ENCODE measurements at places on chromosomes 16 and 17.

- DNase-seq = no peak
Measured at GRCh38 chr17:74099442-74100340, 103.8 kb upstream of the RPL38 start.

DNA sequence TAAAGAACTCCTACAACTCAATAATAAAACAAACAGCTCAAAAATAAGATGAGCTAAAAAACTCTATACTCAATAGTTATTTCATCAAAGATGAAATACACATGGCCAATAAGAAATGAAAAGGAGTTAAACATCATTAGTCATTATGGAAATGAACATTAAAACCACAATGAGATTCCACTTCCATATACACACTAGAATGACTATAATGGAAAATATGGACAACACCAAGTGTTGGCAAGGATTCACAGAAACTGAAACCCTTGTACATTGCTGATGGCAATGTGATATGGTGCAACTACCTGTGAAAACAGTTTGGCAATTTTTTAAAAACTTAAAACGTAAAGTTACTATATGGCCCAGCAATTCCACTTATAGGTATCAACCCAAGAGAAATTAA lies 91.4 kb downstream of the GRIN2A start:
- DNase-seq = no peak

GRCh38 chr16:12920739-12921138 lies 19.3 kb downstream of the SHISA9 start:
- no peak for DNase-seq

DNA sequence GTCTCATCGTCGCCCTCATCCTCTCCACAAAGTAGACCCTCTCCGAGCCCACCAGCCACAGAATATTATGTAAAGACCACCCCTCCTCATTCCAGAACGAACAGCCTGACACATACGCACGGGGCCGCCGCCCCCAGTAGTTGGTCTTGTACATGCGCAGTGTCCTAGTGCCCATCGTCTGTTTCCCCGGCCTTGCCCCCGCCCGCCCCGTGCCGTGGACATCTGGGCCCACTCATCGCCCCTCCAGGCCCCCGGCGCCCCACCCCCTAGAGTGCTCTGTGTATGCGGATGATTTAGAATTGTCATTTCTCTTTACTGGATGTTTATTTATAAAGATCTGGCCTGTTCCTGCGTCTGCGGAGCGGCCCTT lies 475 bp upstream of the AMDHD2 start:
- DNase-seq = no peak

DNA sequence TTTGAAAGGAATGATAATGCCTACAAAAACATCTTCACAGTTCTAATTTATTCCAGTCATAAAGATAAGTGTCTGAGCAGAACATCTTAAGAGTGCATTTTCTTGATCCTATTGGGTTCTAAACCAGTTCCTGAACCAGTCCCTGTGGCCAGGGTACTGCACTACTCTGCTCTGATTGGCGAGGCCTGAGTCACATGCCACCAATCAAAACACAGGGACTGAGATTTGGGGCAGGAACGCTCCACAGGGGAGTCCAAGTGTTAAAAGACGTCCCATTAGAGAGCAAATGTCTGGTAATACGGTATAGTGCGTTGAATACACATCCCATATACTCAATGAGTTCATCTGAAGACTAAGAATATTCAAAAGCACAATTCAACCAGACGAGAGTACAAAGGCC lies 3.0 kb upstream of the NUP93 start:
- DNase-seq = no peak

- no peak for DNase-seq
Measured at GRCh38 chr17:18851201-18851600, 6.7 kb upstream of the PRPSAP2 start.

DNA sequence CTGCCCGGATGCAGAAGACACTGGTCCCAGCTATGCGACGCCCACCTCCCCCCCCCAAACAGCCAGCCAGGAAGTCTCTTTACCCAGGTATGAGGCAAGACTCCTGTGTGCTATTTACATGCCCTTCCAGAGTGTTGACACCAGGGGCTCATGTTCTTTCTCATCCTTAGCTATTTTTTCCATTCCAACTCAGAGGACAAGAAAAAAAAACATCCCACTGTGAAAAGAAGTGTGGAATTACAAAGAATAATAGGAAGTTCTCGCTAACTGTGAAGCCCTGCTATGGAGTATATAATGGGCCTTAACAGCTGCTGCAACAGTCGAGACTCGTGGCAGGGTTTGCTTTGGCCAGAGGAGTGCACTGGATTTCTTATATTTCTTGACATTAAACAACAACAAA lies 584.9 kb downstream of the CDH13 start:
- no peak for DNase-seq

DNA sequence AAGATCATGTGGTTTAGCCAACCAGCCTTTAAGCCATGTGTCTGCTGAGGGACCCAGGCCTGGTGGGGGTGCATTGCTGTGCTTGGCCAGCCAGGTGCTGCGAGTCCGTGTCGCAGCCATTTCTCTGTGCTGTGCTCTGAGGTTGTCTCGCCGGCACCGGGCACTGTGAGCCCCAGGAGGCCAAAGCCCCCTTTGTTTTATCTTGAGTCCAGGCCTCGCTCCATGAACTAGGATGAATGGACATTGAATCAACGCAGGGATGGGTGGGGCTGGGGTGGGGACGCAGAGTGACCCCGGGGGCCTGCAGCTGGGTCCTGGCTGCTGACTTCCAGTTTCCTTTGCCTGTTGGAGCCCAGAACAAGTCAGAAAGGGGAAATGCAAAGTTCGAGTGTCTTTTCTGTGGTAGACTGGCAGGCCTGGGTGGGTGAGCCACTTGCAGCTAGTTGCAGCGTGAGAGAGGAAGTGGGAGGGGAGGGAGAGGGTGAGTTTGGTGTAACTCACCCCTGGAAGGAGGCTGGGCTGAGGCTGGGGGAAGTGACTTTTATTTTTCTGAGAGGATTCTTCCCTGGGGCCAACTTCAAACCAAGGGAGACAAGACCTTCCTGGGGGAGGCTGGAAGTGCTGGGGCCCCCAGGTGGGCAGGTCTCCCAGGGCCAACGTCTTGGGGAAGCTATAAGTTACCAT lies 324.7 kb downstream of the SEC14L1 start:
- peak; percentile 87 for DNase-seq

- DNase-seq = no peak
Measured at GRCh38 chr16:12341966-12342365, 365.4 kb downstream of the SNX29 start.

- DNase-seq = no peak
Measured at GRCh38 chr17:79776376-79777119, 1.4 kb upstream of the CBX2 start.

DNA sequence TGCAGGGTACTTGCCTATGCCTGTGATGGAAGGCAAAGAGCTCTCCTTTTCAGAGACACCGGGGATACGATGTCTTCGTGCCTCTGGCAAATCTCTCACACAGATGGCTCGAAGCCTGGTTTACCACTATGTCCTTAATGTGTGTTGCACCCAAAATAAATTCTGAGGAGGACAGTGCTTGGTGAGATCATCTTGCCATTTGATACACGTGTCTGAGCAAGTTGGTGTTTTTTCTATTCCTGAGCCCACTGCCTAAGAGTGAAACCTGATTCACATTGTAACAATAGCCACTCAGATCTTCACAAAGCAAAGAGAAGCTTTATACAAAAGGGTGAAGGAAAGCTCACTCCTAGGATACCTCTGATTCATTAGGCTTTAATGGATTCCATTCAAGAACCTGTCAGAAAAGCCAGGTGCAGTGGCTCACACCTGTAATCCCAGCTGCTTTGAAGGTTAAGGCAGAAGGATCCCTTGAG lies 33.1 kb upstream of the AKAP1 start:
- no peak for DNase-seq
